NCI-H774 (cell line): ENCODE measurements at places on chromosomes 11 and 22.

DNA sequence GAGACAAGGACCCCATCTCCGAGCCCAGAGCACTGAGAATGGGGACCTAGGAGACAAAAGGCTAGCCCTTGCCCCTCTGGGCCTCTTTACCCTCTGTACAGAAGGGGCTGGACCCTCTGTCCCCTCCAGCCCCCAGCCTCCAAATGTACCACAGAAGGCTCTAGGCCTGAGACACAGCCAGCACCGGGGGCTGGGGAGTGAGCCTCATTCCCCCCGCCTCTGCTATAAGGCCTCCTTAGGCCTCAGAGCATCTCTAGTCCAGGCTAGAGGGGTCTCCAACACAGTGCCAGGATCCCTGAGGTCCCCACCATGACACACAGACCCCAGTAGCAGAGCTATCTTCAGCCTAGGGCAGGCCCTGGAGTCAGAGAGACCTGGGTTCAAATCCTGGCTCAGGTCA is 4.8 kb downstream of the SMTN start:
- DNase-seq = no peak

GRCh38 chr11:66619080-66619554 is 2.7 kb downstream of the RBM14 start:
- no peak for DNase-seq

DNA sequence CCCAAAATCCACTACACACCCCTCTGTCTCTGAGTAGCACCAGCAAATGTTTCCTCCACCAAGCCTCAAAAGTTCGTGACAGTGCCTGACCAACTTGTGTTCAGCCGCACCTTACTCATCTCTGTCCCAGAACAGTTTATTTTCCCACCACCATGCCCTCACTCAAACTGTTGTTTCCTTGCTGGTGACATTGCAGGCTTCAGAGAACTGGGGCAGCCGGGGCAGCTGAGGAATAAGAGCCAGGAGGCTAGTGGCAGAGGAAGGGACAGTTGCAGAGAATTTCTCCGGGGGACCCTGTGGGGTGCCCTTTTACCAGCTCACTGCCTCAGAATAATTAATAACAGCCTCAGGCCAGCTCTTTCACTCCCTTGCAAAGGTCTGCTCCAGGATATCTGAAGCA is 709 bp upstream of the KCNE3 start:
- DNase-seq = no peak

DNA sequence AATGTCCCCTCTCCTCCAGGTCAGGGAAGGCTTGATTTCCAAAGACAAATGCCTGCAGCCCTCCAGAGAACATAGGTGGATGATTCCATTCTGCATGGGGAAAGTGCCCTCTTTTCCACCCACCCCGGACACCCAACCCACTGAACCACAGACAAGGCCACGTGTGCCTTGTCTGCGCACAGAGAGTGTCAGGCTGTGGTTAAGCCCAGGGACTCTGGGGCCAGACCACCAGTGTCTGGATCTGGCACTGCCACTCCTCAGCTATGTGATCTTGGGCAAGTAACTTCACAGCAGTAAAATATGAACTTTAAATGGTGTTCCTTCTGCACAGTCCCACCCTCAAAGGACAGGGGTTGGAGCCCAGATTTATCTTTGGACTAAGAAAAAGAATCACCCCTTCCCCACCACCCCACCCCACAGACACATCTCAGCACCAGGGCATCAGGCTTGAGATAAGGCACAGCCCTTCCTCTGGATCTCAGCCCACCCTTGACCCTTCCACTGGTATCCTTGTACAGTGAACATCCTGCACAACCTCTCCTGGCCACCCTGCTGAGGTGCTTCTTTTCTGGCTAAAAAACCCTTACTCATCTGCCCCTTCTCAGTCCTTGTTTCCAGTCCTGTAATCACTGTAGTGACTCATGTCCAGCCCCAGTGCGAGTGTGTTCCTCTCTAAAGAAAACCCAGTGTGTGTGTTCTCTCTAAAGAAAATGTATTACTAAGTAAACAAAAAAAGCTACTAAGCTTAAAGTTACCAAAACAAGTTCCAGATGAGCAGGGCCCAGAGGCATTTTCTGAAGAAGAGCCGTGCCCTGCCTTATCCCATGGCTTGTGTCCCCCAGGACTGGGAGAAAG is 1.9 kb upstream of the PTGDR2 start:
- no peak for DNase-seq

GRCh38 chr11:130261571-130261970 is 53.1 kb downstream of the ZBTB44 start:
- DNase-seq = no peak

DNA sequence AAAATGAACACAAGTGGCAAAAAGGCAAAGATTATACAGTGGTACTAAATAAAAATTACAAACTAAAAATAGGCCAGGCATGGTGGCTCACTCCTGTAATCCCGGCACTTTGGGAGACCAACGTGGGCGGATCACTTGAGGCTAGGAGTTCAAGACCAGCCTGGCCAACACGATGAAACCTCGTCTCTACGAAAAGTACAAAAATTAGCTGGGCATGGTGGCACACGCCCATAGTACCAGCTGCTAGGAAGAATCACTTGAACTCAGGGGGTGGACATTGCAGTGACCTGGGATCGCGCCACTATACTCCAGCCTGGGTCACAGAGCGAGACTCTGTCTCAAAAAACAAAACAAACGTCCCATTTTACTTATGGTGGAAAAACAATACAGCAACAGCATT is 24.5 kb downstream of the ZNF280B start:
- DNase-seq = no peak

- DNase-seq = no peak
These were observed 12.5 kb downstream of the CHID1 start for GRCh38 chr11:898143-898511.

DNA sequence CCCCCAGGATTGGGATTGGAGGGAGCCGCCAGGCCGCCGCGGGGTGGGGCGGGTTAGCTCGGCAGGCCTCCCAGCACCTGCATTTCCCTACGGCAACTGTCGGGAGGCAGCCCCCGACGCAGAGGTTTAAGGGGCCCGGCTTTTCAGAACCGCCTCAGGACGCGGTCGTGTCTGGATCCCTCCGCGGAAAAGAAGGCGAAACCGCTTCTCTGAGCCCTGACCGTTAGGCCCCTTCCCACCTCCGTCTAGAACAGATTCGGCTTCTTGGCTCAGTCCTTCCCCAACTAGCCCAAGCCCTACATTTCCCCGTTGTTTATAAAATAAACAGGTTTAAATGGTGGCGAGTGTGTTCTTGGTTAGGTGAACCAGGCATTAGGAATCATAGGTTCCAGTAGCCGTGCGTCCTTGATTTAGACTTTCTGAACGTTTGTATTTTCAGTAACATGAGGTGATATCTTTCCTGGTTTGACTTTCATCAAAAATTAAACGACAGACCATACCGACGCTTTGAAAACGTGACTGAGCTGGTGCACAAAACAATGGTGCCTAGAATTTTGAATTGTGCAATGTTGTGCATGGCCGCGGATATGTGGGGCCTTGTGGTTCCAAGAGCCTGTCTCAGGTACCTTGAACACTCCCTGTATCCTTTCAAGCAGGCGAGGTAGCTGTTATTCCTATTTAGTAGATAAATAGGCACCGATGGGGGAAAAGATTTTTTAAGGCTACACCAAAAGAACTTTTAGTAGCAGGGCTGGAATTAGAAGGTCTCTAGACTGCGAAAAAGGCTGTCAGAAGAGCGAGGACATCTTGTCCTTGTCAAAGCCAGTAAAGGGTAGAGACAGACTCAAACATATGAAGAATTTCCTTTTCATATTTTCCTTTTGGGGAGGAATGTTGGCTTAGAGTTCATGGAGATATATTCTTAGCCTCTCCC is 1.2 kb upstream of the HSPA8 start:
- DNase-seq = no peak

DNA sequence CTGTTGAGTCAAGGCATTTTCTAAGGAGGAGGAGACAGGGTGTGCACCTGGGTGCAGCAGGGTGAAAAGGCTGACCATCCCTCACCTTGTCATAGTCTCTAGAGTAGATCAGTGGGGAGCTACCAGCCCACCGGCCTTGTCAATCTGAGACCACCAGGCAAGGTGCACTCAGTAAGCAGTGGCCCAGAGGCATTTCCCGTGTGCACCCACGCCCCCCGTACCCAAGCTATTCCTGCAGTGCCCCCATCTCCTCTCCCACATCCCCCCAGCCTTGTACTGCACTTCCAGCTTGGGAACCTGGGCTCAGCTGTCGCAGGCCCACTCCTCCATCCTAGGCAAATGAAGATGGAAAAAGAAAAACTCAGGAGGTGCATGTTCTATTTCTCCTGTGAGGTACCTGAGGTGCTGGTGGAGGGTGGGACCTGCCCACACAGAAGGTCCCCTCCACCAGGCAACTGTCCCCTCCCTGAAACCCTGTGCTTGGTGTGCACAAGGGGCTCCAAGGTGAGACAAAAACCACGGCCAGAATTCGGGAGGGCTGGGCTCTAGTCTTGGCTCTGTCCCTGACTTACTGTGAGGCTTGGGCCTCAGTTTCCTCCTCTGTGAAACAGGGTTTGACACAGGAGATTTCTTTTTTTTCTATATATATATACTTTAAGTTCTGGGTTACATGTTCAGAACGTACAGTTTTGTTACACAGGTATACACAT is 8.4 kb downstream of the P2RY2 start:
- no peak for DNase-seq

DNA sequence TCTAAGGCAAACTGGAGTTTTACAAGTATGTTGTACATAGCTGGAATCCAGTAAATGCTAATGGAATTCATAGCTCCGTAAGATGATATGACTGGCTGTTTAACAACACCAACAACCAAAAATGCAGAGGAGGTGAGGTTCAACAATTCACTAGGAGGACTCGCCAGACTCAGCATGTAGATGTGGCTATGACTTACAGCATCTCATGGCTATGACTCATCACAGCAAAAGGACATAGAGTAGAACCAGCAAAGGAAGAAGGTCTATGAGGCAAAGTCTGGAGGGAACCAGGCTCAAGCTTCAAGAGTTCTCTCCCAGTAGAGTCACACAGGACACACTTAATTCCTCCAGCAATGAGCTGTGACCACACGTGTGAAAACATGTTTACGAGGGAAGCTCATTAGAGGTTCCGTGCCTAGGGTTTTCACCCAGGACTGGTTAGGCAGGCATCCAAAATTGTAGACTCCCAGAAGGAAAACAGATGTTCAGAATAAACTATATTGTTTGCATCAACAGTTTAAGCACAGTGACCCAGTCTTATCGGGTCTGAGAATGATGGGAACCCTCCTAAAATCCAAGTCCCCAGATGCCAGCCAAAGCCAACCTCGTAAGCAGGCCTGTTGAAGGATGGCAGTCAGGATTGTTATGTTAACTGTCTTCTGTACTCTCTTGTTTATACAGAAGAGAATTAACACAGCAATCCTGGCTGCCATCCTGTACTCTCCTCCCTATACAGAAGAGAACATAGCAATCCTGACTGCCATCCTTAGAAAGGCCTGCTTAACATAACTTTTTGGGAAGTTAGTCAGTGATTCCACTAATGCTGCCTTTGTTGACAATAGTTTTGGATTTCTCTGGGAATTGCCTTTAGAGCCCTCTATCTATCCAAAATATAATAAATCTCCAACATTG is 116.6 kb downstream of the LARGE1 start:
- no peak for DNase-seq

- DNase-seq = no peak
These were observed 1.6 kb downstream of the DIXDC1 start for GRCh38 chr11:111938687-111939160.

- DNase-seq = no peak
These were observed 34.3 kb downstream of the TOM1 start for GRCh38 chr22:35334004-35334403.

- DNase-seq = no peak
These were observed 24.7 kb downstream of the LUZP2 start for GRCh38 chr11:24521601-24522000.

DNA sequence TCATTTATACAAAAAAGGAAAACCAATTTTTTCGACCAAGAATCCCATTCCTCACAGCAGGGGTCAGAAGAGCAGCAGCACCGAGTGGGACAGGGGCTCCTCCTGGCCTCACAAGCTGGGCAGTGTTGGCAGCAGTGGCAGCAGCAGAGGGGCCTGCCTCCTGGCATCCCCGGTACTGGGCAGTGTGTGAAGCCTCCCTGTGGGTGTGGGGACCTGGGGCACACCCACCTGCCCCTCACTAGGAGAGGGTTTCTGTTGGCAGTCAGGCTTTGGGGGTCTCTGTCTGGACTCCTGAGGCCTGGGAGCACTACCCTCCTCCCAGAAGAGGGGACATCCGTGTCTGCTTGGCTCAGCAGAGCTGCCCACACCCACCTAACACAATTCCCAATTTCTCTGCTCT is 67.8 kb downstream of the NECTIN1 start:
- DNase-seq = no peak

- no peak for DNase-seq
These were observed 674.7 kb downstream of the NTM start for GRCh38 chr11:132045107-132045506.

GRCh38 chr22:34709641-34710040 is 356.3 kb upstream of the ISX start:
- no peak for DNase-seq

GRCh38 chr11:78149646-78150045 is 10.2 kb upstream of the ALG8 start:
- no peak for DNase-seq

- no peak for DNase-seq
These were observed 61.9 kb downstream of the MED15 start for GRCh38 chr22:20569059-20570058.
